ENCODE measurements at places on chromosomes 4 and X.

DNA sequence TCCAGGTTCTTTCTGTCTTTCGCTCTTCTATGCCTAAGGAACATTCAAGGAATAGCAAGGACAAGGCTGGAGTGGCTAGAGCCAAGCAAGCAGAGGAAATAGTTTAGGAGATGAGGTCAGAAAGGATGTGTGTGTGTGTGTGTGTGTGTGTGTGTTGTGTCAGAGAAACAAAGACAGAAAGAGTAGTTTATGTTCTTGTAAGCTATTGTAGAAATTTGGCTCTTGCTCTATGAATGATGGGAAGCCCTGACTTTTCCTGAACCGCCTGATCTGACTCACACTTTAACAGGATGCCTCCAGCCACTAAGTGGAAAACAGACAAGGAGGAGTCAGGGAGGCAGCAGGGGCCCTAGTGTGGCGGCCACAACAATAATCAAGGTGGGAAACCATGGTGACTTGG is 39.7 kb downstream of the LGI2 start:
- no peak for DNase-seq

DNA sequence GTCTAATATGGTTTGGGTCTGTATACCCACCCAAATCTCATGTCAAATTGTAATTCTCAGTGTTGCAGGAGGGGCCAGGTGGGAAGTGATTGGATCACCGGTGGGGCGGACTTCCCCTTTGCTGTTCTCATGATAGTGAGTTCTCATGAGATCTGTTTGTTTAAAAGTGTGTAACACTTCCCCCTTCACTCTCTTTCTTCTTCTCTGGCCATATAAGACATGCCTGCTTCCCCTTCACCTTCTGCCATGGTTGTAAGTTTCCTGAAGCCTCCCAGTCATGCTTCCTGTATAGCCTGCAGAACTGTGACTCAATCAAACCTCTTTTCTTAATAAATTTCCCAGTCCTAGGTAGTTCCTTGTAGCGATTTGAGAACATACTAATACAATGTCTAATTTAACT is 19.7 kb upstream of the SCRG1 start:
- DNase-seq: peak; percentile 43

GRCh38 chr4:174553828-174554227 is 31.5 kb upstream of the HPGD start:
- no peak for DNase-seq

DNA sequence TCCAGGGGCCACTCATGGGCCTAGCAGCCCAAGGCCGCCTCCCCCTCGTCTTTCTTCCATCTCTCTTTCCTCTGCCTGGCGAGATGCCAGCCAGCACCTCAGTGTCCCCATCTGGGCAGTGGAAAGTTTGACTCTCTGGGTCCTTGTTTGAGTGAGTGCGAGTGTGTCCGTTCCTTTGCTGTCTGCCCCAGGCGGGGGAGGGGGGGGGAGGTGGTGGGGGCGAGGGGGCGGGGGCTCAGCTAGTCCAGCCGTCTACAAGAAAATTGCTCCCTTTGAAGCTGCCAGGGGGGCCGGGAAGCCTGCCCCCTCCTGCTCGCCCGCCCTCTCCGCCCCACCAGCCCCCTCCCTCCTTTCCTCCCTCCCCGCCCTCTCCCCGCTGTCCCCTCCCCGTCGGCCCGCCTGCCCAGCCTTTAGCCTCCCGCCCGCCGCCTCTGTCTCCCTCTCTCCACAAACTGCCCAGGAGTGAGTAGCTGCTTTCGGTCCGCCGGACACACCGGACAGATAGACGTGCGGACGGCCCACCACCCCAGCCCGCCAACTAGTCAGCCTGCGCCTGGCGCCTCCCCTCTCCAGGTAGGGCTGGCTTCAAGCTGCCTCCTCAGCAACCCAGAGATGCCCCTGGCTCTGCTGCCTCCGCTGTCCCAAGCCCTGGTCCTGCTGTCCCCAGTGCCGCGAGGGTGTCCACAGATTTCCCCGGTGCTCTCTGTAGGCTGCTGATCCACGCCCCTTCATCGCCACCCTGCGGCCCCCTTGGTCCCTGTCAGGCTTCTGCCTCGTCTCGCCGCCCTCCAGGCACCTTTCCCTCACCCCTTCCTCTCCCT is at the start of gene BGN:
TSS of gene BGN (plus strand) at position 440 of the 821 bp plus-strand sequence. CDS start 9,652 bp downstream, outside the sequence.
- DNase-seq: no peak

- DNase-seq: no peak
These were observed 16.7 kb upstream of the EXOSC9 start for GRCh38 chr4:121784401-121784800.

GRCh38 chr4:41199788-41200187 is 14.6 kb downstream of the APBB2 start:
- no peak for DNase-seq

DNA sequence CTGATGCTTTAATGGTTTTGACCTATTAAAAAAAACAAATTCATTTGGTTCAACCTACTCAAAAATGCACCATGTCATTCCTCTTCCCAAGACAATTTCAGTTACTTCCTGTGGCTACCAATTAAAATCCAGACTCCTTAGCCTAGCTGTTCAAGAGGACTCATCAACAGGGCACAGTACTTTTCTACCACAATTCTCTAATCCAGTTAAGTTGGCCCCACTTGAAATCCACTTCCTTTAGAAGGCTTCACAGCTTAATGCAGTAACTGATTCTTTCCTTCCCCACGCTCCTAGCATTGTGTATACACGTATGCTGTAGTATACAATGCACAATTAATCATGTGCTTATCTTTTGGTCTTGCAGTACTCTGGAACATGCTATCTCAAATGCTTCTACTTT is 129.8 kb downstream of the UGT8 start:
- no peak for DNase-seq

DNA sequence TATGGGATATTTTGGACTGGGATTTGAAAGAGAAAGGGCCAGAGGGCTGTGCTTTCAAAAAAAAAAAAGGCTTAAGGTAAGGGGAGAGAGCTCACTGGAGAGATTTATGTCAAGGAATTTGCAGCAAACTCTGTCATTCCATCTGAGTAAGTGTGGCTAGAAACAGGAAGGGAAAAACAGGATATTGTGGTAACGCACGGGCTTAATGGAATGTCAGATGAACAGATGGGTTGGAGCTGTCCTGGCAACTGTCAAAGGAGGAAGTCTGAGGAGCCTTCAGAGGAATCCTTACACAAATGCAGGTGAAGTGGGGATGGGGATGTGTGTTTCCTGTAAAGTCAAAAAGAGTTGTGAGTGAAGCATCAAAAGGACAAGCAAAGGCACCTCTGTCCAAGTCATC is 15.1 kb upstream of the NKX3-2 start:
- DNase-seq: no peak

DNA sequence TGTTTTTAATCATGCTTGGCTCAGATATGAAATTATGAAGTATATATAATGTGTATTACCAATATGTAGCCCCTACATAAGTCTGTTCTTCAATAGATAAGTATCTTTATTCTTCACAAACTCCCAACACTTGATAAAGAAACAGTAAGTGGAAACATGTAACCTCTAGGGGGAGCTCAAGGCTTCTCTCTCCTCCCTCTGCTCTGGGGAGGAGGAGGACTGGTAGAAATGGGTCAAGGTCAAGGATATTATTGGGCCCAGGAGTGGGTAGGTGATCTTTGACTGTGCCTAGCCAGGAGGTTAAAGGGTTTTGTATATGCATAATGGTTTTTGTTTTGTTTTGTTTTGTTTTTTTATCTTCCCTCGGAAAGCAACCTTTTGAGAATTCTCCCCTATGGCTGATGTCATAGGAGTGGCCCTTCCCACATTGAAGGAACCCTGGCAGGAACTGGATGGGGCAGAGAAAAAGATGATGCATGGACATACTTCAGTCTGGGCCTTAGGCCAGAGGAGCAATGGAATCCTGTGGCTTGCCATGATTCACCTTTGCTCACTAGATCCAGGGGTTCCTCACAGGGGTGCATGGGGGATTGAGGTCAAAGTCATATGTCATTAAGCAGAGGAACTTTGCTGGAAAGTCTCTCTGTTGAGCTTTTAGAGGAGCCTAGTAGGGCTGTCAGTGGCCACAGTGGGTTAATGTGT is 460.3 kb downstream of the MID1IP1 start:
- peak; percentile 43 for DNase-seq

- DNase-seq: no peak
These were observed 140.3 kb upstream of the CXCL13 start for GRCh38 chr4:77465271-77465670.

DNA sequence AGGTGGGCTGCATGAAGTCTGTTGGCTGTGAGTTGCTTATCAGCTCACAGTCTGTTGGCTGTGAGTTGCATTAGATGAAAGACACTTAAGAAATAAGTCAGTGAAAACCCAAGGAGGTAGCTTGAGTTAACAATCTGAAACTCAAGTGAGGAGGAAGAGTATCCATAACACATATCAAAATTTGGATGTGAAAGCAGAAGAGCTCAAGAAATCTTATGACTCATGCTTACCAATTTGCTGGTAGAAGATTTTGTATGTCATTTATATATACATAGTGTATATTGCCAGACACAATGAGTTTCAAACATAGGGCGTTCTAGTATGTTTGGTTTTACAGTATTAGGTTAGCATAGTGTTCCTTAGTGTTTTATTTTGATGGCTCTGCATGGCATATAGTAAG is 107.4 kb downstream of the DDIT4L start:
- peak; percentile 28 for DNase-seq

DNA sequence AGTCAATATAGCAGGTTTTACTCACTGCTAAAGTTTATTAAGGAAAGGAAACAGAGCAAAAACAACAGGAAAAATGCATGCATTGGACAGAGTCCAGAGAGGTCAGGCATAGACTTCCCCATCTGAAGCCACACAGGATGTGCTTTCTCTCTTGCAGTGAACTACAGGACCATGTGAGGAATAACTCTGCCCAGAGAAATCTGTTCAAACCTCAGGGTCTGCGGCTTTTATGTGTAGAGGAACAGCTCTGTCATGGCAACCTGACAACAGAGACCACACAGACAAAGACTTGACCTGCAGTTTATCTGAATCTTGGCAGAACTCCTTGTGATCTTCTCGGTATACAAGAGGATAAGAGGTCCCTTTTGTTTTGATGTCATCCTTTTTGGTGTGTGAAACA is 46.3 kb upstream of the LONRF3 start:
- DNase-seq: peak; percentile 17

GRCh38 chr4:120720354-120720934 is 202.1 kb downstream of the PRDM5 start:
- DNase-seq: no peak

- no peak for DNase-seq
These were observed 7.0 kb upstream of the BEND4 start for GRCh38 chr4:42159271-42160001.

DNA sequence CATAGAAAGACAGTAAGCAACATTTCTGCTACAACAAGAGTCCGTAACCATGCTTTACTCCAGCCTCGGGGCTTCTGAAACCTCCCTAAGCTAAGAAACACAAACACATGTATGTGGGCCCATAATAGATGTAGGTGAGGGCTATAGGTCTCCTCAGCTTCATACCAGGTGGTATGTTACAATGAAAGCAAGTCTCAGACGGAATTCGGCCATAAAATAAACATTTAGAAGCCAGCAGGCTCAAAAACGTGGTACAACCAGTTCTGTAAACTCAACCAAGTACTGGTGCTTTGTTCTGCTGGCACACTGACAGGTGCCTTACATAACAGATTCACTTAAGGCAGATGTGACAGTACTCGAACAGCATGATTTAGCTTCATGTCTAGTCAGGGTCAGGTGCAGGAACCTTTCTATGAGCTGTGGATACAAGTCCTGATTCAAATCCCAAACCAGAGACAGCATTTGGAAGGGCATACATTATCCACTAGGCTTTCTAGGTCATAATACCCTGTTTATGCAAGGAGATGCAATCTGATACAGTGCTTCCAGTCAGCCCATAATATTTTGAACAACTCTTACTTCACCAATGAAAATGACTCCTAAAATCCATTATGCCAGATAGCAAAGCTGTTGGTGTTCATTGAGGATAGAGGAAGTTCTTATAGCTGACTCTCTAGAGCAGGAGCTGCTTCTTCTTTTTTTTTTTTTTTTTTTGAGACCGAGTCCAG is 113.8 kb upstream of the ENPP6 start:
- peak; percentile 59 for DNase-seq

GRCh38 chr4:11901089-11901488 is 472.4 kb upstream of the HS3ST1 start:
- DNase-seq: no peak

- DNase-seq: no peak
These were observed 45.4 kb downstream of the UGT2A3 start for GRCh38 chr4:68905939-68906779.

GRCh38 chr4:158333820-158334219 is 123.5 kb downstream of the TMEM144 start:
- no peak for DNase-seq

DNA sequence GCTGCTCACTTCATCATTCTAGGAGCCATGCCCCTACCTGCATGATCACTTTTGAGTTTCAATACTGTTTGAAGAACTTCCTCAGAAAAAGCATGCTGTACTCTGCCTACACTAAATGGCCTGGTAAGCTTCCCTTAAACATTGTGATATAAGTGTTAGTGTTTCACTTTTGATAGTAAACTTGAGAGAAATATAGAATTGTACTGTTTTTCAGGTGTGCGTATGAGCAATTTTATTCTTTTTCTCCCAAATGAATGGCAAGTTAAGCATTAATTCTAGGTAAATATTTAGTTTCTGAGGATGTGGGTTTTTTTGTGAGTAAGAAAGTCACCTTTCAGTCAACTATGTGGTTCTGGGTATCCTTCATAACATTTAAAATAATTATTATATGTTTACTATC is 484.5 kb downstream of the IL15 start:
- DNase-seq: no peak

DNA sequence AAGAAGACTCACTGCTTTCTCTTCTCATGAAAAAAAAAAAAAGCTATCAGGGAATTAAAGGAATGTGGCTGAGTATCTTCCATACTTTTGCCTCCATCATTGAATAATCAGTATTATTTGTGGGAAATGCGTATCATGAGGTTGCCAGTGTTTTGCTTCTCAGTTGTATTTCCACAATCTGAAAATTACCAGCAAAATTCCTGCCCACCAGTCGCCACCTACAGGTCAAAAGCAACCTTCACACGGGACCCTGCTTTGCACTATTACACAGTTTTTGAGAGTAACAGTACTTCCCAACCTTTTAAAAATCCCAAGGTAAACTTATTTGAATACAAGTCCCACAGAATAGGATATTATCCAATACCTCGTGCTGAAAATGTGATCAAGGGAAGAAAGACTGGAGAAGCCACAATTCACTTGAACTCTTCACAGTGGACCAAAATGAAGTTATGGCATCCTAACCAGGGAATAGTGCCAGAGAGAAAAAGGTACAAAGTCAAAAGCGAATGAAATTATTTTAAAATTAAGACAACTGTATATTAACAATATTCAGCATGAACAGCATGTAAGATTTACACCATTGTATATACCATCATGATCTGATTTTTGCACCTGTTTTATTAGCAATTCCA is 30.4 kb downstream of the PGRMC1 start:
- DNase-seq: peak; percentile 23

- DNase-seq: peak; percentile 40
These were observed 11.3 kb downstream of the ARL13A start for GRCh38 chrX:100980608-100981497.
